AG09309 (cell line): ENCODE measurements at places on chromosomes 6 and 20.

DNA sequence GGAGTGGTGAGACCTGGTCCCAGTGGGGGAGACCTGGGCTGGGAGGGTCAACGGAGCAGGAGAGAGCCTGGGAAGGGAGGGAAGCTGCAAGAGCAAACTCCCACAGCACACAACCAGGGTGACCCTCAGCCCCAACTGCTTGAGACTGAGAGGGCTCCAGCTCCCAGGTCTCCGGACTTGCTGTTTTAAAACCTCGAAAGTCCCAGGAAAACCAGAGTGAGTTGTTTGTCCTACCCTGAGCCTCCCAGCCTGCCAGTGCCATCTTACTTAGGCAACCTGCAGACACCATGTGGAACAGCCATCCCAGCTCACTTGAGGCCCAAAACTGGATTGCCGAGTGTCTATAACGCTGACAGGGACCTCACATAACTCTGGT is 4.8 kb upstream of the NTSR1 start:
- no peak for DNase-seq

GRCh38 chr20:42110301-42110700 is 492.1 kb upstream of the CHD6 start:
- no peak for DNase-seq

DNA sequence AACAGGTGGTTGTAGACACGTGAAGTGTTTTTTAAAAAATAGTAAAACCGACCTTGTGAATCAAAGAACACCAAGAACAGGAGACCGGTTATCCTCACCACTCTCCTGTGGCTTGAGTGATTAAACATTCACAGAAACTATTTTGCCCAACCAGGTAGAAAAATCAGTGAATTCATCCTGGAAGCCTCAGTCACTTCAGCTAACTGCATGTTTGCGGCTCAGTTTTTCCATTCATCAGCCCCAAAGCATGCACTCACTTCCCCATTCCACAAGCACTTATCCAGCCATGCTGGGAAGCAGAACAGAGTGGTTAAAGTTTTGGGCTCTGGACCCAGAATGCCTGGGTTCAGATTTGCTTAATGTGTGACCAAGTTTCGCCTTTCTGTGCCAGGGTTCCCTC is 2.4 kb downstream of the LRRN4 start:
- DNase-seq, result peak; percentile 48

DNA sequence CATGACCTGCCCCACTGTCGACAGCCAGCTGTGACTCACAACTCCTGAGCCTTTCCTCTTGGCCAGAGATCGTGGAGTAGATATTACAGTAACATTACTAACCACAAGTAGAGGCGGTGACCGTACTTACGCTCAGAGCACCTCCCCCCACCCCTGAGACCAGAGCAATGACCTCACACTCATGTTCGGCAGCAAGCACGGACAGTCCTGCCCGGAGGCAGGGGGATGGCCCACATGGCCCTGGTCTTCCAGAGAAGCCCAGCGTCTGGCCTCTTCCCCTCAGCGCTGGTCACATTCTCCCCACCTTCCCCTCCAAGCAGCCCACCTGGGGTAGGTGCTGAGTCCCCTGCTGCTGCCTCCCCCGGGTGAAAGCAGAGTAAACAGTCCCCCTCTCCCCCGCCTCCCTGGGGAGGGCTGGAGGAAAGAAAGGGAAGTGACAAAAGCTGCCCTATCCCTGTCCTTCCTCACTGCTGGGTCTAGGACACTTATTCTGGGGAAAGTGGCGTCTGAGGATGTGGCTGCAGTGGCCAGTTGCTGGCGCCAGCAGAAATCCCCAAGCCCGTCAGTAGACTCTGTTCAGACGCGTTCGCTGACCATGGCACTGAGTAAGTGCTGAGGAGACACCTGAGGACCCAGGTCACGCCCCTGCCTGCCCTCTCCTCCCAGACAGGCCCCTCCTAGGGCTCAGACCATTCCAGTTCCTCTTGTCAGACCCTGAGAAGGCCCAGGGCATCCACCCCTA is 68.5 kb downstream of the MRPL14 start:
- DNase-seq, result peak; percentile 96

DNA sequence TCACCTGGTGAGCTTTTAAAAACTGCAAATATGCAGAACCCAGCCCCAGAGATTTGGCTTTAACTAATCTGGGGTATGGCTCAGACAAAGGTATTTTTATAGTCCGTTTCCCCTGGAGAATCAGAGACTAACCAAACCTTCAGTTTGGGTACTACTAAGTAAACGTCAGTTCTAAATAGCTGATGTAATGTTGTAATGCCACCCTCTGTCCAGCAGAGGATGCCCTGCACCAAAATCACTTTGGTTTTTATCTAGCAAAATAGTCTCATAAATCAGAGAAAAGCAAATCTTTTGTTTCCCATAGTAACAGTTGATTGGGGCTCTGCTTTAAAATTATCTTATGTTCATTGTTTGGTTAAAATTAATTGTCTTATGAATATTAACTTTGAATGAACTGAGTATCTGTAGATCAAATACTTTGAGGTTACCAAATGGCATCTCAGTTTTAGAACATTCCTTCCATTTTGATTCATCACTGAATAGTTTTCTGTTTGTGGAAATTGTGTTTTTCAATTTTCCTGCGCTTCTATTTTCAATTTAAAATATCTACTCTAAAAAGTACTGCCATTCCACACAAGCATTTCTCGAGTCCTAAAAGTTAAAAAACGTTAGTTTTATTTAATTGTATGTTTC is 278.3 kb upstream of the PLCB4 start:
- no peak for DNase-seq

GRCh38 chr6:151618717-151619116 is 124.9 kb downstream of the CCDC170 start:
- no peak for DNase-seq

GRCh38 chr6:117262799-117263198 is 2.6 kb upstream of the VGLL2 start:
- no peak for DNase-seq

DNA sequence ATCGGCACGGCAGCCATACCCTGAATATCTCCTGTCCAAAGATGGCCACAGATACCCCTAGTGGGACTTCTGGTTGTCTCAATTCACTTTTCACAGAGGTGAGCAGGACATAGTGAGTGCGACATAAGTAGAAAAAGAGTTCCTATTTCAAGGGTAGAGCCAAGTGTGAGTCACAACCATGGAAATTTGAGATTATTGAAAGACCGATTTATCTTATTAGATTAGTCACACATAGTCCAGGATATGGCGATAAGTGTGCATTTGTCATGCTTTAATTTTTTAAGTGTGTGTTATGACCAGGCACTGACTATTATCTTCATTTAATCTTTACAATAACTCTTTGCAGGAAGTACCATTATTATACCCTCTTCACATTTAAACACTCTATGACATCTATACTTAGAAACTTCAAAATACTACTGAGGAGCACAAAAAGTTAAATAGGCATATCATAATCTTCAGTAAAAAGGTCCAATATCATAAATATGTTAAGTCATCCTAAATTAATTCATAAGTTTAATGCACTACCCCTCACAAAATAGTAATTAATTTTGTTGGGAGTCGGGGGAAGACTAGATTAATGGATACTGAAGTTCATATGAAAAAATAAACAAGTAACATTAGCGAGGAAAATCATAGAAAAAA is 13.4 kb upstream of the TNFAIP3 start:
- no peak for DNase-seq

GRCh38 chr6:14290772-14291330 is 173.3 kb downstream of the CD83 start:
- DNase-seq, result no peak

DNA sequence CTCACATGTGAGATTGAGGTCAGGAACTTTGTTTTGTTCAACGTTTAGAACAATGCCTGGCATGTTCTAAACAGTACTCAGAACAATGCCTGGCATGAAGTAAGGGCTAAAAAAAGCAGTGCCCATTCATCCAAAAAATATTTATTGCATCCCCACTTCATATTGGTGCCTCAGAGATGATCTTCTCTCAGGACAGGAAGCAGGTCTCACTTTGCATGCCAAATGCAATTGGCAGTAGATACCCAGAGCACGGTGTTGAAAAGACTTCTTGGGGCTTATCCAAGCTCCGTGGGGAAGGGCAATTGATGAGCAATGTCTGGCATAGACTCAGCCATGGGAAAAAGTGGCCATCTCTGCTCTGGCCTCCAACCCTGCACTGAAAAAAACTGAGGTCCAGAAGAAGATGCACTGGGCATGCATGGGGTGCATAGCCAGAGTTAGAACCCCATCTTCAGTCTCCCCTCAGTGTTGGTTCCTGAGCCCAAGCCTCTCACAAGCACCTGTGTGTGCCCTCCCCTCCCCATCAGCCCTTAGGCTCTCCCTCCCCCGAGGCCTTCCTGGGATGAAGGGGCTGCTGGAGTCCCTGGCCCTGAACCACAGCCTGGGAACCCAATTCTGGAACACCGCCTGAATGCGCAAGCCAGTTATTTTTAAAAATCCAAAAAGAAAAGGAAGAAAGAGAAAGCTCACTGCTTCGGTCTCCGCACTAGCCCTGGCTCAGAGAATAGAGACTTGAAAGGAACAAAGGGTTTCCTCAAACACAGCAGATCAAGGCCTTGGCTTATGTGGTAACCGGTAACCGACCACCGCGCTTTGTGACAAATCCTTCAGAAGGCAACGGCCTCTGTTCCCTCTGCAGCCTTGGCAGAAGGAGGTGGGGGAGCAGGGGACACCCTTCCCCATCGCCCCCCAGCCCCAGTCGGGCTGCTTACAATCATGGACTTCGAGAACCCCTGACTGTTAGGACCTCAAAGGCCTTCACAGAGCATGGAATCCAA is 78.5 kb upstream of the SIRPA start:
- DNase-seq, result peak; percentile 90
